ENCODE measurements at places on chromosomes 6 and 20.

GRCh38 chr6:112296122-112296521 lies 41.8 kb upstream of the LAMA4 start:
- no peak for DNase-seq

DNA sequence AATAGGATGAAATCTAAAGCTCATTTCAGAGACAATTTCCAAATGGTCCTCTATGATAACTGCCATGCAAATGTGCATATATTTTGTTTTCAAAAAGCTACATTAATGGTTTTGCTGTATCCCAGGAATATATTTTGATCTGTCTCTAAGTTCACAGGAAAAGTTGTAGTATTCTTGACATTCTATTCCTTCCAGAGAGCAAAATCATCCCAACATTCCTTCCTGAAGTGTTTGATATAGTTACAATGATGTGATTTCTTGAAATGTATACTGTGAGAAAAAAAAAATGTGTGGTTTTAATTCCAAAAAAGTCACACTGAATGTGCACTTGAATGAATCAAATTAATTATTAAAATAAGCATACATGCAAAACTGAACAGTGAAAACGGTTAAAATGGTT lies 996.0 kb upstream of the CITED2 start:
- DNase-seq: no peak

GRCh38 chr6:53312355-53312754 lies 36.4 kb downstream of the ELOVL5 start:
- no peak for DNase-seq

GRCh38 chr6:124963416-124963785 lies 1.2 kb downstream of the RNF217 start:
- no peak for DNase-seq

GRCh38 chr6:41683273-41683522 lies 44.9 kb downstream of the MDFI start:
- DNase-seq: no peak

- DNase-seq: no peak
These were observed 5.0 kb downstream of the BCL2L1 start for GRCh38 chr20:31717478-31718201.

- DNase-seq: peak; percentile 71
These were observed 74.0 kb downstream of the SSR1 start for GRCh38 chr6:7238900-7239589.

- no peak for DNase-seq
These were observed 95.8 kb downstream of the ERMARD start for GRCh38 chr6:169847141-169847674.

GRCh38 chr6:6892744-6893583 lies 214.8 kb upstream of the RREB1 start:
- no peak for DNase-seq
